COLO829 (cell line): ENCODE measurements at places on chromosomes 7 and 10.

GRCh38 chr10:132784866-132785722 lies 853 bp downstream of the NKX6-2 start:
- DNase-seq: no peak

DNA sequence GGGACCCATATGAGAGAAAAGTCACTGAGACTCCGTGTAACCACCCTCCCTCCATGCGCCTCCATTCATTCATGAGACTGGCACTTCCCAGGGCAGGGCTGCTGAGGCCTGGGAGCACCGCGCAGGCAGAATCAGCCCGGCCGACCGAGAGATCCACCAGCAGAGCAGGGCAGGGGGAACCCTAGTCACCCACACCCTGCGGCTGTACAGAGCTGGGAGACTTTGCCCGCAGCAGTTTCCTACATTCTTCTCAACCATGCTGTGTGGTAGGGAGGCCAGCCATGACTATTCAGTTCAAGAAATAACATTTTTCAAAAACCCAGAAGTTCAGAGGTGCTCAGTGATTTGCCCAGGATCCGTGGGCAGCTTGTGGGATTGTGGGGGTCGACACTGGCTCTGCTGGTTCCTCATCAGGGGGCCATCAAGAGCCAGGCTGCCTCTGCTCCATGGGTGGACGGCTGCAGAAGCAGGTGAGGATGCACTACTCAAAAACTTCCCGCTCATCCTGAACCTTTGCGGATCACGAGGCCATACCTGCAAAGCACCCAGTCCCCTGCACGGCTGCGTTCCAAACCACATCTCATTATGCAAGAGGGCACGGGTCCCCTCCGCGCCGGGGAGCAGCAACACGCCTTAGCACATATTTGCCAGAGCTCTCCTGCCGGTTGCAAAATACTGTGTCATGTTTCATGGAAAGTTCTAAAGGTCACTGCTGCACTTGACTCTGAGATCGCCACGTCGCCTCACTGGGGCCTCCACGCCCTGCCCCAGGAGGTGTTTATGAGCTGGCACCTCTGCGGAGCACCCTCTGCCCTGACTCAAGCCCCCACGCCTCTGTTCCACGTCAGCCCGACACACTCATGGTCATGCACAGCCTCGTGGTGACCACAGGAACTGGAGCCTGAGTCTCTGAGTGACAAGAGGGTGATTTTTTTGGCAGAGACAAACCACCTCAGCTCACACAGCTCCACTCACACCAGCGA lies 132.0 kb downstream of the PRKAG2 start:
- DNase-seq: no peak

GRCh38 chr10:23432166-23432565 lies 6.7 kb upstream of the OTUD1 start:
- DNase-seq: no peak

GRCh38 chr7:20896996-20897395 lies 110.3 kb upstream of the SP8 start:
- DNase-seq: no peak

DNA sequence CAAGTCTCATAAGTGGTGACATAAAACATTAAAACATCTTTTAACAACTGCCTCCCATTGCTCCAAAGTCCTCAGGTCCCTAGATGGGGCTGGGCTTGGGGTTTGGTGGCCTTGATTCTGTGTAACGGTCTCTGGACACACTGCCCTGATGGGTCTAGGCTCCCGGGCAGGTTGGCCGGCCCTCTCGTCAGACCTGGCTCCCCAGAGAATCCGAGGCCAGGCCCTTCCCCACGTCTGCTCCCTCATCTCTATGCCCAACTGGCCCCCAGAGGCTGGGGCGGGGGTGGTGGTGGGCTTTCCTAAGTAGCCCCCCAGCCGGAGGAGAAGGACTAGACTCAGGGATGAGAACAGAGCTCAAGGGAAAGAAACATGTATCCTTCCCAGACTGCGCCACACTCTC lies 31.5 kb upstream of the EFCAB10 start:
- no peak for DNase-seq

- DNase-seq: no peak
Observed at GRCh38 chr7:8205537-8205936, 56.4 kb downstream of the ICA1 start.

GRCh38 chr10:98074315-98074911 lies 44.0 kb upstream of the CRTAC1 start:
- DNase-seq: no peak

DNA sequence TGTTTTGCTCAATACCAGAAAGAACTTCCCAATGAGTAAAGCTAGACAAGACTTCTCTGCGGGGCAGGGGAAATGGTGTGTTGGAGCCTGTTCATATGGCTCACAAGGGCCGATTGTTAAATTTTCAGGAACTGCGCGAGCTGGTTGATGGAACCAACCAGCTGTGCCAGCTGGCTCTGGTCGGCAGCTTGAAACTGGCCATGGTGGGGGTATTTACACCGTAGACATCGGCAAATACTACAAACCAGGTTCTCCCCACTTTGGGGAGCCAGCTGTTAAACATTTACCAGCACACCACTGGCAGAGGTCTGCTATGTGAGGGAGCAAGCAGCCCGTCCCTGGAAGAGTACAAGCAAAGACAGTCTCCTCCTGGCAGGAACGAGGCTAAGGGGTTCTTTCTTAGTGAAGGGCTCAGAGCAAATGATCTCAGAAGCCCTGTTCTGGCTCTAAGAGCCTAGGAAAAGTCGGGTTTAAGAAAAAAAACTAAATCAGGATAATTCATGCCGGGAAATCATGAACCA lies 8.8 kb upstream of the ZMIZ1 start:
- no peak for DNase-seq

DNA sequence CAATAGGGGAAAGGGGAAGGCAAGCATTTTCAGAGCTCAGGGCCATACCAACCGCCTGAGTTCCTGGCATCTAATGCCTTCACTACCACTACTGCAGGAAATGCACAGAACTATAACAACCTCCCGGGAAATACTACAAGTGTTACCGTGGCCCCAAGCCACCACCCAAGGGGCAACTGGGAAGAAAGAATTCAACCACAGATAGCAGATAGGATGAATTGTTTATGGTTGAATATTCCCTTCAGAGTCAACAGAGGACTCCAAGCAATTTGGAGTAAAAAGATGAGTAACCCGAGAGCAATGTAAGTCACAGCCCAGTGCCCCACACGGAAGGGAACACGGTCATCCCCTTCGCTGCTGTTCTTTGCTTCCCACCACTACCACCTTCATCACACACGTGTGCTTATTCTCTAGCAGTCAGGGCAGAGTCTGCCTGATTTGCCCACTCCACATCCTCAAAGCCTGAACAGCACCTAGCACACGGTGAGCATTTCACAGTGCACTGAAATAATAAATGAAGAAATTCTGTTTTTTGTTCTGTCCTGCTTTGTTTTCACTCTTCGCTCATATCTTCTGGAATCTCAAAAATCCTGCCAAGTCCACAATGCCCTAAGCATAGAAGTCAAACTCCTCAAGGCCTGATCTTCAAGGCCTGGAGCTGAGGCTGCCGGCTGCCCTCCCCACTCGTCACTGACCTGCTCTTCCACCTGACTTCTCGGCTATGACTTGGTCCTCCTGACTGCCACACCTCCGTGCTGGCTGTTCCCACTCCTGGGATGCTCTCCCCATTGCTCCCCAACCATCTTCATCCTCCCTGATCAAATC lies 221.1 kb downstream of the KCNMA1 start:
- DNase-seq: no peak

DNA sequence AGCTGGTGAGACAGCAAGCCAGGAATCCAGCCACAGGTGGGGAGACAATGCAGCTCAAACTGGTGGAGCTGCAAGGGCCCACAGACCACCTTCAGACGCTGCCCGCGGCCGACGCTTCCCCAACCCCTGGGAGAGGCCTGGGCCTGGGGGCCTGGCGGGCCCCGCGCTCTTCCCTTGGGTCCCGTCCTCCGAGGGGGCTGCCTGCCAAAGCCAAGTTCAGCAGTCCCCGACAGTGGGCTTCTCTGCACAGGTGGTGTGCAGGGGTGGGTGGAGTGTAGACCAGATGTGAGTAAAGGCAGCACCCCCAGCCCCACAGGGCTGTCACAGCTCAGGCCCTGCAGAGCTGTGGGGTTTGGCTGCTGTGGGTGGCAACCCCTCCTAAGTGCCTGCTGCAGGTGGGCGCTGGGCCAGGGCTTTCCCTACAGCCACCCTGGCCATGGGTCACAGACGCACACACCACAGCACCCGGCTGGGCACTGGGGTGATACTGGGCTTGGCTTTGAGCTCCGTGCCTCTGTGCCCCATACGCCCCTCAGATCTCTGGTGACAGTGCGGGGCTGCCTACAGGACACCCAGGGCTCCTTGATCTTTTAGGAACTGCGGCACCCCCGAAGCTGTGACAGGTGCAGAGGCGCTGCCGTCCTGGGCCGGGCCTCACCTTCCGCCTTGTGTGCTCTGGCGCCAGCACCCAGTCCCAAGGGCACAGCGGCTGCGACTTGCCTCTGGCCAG lies 20.5 kb downstream of the BNIP3 start:
- DNase-seq: no peak
